Stimulated activated CD4-positive, alpha-beta T cell treated with anti-CD3 and anti-CD28 coated beads, Interleukin-2, amount 100 ng/mL, for 4 hours (primary cell): ENCODE measurements at places on chromosomes 2 and 18.

GRCh38 chr2:238321467-238321866, 1.1 kb downstream of the TRAF3IP1 start:
- no peak for DNase-seq

DNA sequence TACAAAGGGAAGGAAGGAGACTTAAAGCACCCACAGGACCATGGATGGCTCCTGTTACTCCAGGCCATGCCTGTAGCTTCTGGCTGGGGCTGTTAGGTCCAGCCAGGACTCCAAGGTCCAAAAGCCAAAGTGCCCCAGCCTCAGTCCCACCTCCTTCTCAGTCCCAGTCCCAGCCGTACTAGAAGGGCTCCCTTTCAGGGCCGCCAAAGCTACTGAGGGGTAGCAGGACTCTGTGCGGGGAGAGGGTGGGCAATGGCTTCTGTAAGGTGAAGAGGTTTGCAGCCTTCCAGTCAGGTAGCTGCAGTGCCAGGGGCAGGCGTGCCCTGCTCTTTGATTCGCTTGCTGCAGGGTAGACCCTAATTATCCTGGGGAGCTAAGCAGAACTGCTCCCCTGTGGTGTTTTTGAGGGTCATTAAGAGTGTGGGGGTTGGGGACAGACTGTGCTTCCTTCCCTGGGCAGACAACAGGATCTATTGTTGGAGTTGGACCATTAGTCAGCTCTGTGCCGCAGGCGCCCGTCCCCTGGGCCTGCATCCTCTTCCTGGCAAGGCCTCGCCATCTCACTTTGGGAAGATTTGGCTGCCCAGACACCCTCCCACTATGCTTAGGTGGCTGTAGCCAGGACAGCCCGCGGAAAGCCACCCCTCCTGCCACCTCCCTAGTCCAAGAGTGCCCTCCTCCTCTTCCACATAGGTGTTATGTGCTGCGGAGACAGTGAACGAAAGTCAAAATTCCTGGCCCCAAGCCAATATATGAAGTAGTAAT, 118.8 kb downstream of the ZBTB7C start:
- no peak for DNase-seq

DNA sequence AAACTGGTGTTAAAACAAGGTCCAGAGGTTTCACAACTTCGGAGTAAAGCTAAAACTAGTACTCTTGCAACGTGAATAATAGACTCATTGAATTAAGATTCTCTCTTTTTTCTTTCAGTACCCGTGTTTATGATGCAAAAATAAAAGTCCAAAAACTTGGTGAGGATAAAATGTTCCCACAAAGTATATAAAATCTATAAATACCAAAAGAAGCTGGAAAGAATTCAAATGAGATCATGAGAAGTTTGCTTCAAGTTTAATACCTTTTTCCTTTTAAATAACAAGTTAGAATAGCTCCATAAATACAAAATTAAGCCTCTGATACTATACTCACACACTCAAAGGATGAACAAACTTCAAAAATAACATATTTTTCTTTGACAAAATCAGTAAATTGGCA, 34.0 kb downstream of the METTL4 start:
- no peak for DNase-seq

- no peak for DNase-seq
Observed at GRCh38 chr2:60853531-60853930, 27.8 kb upstream of the REL start.

DNA sequence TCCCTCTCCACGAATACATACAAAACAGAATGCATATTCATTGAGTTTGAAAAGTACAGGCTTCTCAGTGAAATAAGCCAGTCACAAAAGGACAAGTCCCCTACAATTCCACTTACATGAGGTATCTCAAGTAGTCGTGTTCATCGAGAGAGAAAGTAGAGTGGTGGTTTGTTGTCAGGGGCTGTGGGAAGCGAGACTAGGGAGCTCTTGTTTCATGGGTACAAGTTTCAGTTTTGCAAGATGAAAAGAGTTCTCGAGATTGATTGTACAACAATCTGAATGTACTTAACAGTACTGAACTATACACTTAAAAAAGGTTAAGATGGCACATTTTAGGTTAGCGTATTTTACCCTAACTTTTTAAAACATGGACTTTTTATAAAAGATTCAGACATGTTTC, 71.5 kb upstream of the TTC39C start:
- no peak for DNase-seq

DNA sequence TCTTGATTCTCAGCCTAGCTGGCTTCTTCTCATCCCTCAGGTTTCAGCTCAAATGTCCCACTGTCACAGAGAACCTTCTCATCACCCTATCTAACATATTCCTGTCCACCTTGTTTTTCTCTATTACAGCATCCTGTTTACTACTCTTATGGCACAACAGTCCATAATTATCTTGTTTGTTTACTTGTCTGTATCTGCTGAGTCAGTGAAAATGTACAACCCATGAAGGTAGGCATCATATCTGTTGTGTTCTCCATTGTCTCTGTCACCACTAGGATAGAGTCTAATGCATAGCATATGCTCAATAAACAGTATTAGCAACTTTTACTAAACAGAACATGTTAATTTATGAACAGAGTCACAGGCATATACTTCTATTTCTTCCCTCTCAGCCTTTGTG, 261.7 kb downstream of the ETAA1 start:
- DNase-seq = no peak

DNA sequence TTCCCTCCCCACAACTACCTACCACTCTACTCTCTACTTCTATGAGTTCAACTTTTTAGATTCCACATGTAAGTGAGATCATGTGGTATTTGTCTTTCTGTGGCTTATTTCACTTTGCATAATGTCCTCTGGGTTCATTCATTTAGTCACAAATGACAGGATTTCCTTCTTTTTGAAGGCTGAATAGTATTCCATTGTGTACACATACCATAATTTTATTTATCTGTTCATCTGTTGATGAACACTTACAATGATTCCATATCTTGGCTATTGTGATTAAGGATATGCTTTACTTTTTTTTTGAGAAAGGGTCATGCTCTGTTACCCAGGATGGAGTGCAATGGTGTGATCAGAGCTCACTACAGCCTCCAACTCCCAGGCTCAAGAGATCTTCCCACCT, 73.6 kb downstream of the ICA1L start:
- DNase-seq = no peak

DNA sequence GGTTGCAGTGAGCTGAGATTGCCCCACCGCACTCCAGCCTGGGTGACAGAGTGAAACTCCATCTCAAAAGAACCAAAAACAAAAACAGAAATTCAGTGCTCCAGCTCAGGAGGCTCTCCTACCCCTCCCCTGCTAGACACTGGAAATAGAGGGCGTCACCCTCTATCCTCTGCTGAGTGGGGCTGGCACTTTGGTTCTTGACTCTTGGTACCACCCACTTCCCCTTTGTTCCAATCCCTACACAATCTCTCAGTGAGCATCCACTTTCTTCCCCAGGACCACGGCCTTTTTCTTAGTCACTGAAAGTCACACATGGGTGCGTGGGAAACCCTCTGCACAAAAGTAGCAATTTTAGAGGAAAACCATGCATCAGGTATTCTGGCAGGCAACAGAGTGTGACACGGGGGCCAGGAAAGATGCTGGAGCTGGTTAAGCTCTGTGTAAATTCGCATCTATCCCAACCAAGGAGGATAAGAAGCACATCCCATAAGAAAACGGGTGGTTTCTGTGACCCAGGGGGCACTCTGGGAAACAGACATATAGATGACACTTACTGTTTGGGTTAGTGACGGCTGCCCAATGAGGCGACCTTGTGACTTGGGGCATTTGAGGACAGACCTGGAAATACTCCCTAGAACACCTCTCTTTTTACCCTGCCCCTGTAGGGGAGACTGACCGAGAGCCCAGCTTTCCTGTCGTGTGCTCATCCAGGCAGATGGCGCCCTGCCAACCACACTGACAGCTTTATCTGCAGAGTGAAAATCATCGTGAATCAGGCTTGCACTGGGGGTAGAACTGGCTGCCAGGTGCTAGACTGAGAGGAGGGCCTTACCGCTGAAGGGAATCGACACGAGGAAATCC, 7.7 kb downstream of the HJURP start:
- no peak for DNase-seq

DNA sequence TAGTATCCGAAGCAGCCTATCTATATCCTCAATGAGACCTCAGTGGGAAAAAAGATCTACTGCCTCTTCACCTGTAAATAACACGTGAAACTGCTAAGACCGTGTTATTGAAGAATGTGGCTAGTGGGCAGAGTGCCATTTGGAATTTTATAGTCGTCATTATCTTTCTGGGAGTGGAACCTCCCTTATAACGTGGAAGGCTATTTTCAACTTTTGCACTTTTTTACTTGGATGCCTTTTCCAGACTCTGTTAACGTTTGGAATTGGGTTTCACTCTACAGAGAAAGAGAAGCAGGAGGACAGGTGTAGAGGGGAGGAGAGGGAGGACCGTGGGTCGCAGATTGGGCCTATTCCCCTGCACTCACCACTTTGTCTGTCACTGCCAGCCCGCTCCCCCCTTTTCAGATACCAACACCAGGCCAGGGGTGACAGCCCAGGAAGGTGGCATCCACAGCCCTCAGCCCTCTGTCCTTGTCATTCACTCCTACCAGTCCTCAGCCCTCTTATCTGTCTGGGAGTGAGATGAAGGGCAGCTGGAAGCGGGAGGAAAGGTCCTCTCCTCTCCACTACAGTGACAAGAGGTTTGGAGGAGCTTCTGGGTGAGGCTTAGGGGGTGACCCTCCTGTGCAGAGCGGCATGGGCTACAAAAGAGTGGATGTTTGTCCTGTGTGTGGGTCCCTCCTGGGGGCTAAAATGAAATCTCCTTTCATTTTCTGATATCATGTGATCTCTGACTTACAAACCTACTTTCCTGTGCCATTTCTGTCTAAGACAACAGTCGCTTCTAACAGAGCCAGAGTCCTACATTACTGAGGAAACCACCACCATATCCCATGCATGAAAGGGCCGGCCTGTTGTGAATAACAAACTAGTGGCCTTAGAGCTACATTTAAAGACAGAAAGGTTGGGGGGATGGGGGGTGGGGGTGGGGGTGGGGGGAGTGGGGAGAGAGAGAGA, 23.9 kb upstream of the CEP68 start:
- no peak for DNase-seq

- no peak for DNase-seq
Observed at GRCh38 chr2:65023742-65024141, 32.5 kb upstream of the CEP68 start.

DNA sequence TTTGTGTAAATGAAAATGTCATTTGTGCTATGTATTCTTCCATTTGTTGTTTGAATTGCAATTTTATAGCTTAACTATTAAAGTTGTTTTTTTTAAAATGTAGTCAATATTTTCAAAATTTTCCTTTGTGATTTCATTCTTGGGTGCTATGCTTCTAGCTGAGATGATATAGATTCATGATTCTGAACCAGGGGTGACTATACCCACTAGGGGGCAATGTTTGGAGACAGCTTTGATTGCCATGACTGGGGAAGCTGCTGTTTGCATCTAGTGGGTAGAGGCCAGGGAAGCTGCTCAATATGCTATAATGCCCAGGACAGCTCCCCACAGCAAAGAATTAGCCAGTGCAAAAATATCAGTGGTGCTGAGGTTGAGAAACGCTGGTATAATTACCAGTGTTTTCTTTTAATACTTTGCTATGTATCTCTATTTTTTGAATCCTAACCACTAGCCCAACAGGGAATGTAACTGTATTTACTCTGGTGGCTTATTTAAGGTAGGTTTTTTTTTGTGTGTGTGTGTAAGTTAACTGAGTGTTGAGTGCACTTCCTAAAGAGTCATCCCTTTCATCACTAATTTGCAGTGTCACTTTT, 99.7 kb downstream of the MEP1B start:
- no peak for DNase-seq

DNA sequence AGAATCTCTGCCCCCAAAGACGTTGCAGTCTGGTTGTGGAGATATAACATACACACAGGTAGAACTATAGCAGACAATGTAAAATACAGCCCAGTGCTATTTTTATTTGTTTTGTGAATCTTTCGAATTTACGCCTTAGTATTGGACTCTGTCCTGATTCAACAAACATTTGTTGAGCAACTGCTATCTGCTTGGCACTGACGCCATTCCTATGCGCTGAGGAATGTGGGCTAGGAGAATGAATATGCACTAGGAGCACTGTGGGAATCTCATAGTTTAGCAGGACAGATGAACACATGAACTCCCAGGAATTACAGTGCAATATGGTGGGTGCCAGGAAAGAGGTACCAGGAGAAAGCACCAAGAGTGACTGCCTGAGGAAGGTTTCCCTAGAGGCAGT, 181.7 kb upstream of the SIX3 start:
- no peak for DNase-seq

DNA sequence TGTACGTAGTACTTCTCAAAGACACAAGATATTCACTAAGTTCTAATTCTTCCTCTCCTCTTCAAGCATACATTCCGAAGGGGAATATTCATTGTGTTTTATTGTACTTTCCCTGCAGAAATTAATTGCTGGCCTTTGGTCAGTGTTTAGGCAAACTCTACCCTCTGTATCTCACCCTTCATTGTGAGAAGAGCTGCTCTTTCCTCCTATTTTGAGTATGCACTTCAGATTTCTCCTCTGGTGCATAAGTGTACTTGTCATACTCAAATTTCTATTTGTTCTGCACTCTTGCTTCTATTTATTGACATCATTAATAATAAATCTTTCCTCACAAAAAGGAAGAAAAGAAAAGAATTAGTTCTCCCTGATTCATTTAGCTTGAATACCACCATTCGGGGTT, 485.4 kb upstream of the SLC8A1 start:
- DNase-seq = no peak

GRCh38 chr2:121993682-121994081, 238.2 kb downstream of the TSN start:
- DNase-seq = no peak

DNA sequence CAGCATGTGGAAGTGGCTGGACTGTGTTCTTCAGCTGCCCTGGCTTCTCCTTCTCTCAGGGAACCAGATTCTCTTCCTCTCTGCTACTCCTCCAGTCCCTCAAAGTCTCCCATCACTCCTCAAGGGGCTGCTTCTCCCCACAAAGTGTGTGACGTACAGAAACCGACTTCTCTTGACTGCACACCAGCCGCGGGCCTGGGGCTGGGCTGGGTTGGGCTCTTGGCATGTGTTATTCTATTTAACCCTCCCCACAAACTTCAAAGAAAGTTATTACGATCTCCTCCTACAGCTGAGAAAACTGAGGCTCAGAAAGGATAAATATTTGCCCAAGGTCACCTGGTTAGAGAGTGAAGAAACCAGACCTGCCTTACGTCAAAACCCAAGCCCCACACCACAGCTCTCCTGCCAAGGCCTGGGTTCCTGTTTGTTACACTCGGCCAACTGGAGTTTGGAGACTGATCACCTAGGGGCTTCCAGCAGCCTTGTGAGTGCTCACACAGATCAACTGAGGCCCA, 269.0 kb downstream of the TFCP2L1 start:
- DNase-seq = no peak

- DNase-seq = no peak
Observed at GRCh38 chr2:131004446-131005209, 88.6 kb downstream of the FAM168B start.

- DNase-seq = no peak
Observed at GRCh38 chr2:179332903-179333302, 68.3 kb upstream of the SESTD1 start.

DNA sequence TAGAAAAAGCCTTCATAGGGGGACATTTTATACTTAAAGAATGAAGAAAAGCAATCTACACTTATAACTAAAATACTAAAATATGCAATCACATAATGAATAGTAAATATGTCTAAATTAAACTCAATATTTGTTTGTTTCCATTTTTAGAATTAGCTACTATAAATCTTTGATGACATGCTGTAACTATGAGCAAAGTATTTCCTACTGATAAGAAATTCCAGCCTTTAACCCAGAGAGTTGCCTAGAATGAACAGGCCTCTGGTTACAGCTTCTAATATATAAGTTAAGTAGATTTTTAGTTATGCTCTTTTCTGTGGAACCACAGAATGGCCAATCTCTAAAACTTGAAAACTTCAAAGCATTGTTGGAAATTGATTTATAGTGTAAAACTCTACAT, 1465.6 kb upstream of the ZEB2 start:
- DNase-seq = no peak
